ENCODE measurements at places on chromosomes 1 and 21.

DNA sequence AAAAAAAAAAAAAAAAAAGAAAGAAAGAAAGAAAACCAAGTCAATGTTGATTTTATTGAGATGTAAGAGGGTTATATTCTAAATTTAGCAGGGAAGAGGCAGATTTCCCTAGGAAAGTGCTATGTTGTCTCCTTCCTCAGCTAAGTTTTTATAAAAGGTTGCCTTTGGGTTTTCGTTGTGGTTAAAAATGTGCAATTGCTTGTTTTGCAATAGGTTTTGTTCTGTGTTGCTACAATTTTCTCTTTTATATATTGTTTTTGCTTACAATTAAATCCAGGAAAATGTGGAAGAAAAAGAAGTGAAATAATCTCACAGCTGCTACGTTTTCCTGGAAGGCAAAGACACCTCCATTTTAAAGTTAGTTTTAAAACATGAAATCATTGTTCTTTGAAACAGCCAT, 136.7 kb upstream of the C1orf105 start:
- no peak for DNase-seq

GRCh38 chr1:235239851-235240250, 78.8 kb upstream of the RBM34 start:
- DNase-seq = no peak

DNA sequence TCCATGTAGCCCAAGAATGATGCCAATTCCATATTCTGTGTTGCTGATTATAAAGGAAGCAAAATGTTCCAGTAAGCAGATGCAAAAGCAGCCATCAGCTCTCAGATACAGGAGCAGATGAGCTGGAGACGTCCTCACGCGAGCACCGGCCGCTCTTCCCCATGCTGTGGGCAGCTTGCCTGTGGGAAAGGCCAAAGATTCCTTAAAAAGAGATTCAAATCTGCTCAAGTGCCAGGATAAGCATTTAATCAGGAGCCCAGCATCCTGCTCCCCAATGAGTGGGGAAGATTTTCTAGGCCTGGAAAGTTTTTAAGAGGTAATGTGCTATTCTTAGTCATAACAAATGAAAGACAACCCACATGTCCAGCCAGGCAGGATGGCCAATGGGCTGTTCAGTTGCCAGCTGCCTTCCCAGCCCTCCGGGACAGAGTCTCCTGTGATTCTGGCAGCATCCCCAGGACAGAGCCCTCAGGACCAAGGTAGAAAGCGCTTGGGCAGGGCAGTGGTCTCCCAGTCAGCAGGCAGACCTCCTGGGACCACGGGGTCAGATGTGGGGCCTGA, 108.2 kb upstream of the TMPRSS2 start:
- no peak for DNase-seq

DNA sequence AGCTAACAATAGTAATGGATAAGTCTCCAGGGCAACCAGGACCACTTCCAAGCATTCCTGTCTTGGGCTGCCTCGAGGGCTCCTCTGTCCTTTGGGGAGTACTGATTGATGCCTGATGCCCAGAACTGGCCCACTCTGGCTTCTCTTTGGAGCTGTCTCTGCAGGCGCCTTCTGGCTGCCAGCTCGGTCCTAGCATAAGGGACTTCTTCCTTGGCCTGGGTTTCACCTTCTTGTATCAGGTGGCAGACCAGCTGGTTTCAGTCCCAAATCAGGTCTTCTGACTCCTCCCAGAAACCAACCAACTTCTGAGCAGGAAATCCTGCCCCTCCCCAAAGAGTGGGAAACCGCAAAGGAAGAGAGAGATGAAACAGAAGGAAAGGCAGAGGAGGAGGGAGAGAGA, 10.6 kb downstream of the G0S2 start:
- no peak for DNase-seq

DNA sequence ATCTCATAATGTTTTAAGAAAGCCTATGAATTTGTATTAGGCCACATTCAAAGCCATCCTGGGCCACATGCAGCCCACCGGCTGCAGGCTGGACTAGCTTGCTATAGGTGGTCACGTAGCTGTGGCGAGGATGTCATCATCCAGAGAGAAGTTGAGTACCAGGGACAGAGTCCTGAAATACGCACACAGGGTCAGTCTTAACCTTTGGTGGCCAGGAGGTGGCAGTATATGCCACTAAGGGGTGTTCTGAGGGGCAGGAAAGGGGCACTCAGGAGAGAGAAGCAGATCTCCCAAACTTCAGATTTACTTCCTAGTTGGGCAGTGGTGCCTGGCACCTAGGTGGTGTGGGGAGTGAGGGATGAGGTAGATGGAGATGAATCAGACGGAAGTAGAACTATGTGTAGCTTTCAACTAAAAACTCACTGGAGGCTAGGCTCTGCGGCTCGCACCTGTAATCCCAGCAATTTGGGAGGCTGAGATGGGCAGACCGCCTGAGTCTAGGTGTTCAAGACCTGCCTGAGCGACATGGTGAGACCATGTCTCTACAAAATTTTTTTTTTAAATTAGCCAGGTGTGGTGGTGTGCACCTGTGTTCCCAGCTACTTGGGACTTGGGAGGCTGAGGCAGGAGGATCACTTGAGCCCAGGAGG, 16.3 kb upstream of the CDK18 start:
- no peak for DNase-seq

DNA sequence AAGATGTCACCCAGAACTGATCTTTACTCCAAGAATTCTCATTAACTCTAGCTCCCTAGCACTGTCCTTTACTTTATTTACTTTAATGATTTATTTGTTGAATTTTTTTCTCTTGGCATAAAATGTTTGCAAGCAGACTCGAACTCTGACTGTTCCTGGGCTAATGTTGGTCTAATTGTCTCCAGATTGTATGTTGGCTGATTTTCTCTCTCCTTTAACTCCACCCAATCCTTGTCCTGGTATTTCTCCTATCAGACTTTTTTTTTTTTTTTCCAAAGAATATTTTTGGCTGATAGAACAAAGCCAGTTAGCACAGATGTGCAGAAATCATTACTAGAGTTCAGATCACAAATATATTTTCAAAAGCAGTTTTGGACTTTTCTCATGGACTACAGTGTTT, 82.6 kb downstream of the ATF6 start:
- no peak for DNase-seq

DNA sequence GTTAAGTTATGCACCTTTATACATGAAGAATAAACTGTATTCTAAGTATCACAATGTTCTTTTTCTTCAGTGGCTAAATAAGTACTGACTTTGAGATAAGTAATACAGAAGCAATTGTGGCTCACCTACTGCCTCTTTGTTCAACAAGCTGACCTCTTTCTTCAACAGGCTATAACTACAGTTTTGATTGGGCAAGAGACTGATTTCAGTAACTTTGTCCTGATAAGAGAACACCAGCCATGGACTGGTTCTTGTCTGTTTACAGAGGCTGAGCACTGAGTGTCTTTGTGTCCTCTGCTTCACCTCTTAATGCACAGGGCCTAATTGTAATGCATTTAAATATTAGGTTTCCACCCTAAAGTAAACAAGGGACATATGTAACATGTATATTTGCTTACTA, 34.6 kb upstream of the PDE4B start:
- DNase-seq = no peak

GRCh38 chr1:34696981-34697380, 57.9 kb upstream of the GJB5 start:
- no peak for DNase-seq

DNA sequence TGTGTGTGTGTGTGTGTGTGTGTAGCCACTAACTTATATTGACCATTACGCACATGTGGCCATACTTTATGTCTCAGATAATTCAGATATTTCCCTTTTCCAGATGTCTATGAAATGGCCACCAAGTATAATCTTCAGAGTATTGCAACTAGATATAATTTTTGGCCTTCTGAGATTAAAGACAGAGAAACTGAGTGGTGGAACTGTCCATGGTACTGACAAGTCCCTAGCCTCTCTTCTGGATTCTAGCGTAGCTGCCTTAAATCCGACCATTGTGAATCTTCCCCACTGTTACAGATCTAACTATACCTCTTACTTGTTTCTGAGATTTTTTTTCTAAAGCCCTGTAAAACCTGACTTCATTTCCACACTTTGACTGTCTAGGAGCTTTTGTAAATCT, 100.0 kb upstream of the SERTAD4 start:
- no peak for DNase-seq

All from GM06990 (cell line).